Kidney epithelial cell (primary cell): ENCODE measurements at places on chromosomes 4 and X. TPM values are rescaled to one million over a fixed set of nuclear protein-coding genes. Genes with fewer than 3 reads are reported as not detected.

DNA sequence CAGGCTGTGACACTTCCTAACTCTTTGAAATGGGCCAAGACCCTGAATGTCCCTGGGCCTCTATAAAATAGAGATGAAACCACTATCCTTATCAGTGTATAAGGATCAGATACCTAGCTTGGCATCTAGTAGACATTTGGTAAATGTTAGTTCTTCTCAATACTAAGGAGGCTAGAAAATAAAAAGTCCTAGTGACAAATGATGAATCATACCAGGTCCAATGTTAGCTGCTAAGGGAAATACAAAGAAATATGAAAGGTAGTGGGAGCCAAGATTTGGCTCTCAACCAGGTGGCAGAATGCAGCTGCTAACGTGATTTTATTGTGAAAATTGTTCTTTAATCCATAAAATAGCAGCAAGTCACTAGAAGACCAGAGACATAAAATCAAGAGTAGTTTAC lies 19.8 kb upstream of the PPARGC1A start:
- no peak for DNase-seq

GRCh38 chrX:119158226-119158625 lies 30.6 kb upstream of the KIAA1210 start:
- no peak for DNase-seq

DNA sequence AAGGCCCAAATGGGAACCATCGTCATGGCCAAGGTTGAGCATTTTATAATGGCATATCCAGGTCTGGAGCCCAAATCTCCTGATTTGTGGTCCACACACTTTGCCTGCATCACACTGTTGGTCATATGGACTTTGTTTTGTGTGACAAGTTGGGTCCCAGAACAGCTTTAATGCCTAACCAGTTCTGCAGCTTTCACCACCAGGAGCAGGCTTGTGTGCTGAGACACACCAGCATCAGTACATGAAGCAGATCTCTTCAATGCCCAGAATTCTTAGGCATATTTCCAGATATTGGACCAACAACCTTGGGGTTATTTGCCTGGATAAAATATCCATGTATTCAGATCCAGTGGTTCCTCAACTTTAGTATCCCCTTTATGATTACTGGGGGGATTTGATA lies 371.3 kb downstream of the FBXW7 start:
- DNase-seq: no peak

DNA sequence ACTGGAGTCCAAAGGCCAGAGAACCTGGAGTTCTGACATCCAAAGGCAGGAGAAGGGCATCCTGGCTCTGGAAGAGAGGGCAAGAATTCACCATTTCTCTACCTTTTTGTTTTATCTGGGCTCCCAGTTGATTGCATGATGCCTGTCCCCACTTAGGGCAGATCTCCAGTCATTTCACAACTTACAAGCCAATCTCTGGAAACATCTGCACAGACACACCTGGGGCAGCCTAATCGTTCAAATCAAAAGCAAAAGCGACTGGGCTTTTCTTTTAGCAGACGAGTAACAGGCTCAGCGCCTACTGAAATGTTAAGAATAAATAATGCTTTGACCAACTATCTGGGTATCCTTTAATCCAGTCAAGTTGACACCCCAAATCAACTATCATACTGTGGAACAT lies 136.0 kb upstream of the NPY2R start:
- DNase-seq: no peak

GRCh38 chr4:20944451-20944850 lies 244.2 kb downstream of the PACRGL start:
- no peak for DNase-seq

- no peak for DNase-seq
Observed at GRCh38 chrX:31679861-31680260, 608.0 kb upstream of the FTHL17 start.

- DNase-seq: no peak
Observed at GRCh38 chr4:164383358-164384220, 370.3 kb upstream of the SMIM31 start.

GRCh38 chrX:111375747-111376146 lies 36.2 kb downstream of the DCX start:
- DNase-seq: no peak

DNA sequence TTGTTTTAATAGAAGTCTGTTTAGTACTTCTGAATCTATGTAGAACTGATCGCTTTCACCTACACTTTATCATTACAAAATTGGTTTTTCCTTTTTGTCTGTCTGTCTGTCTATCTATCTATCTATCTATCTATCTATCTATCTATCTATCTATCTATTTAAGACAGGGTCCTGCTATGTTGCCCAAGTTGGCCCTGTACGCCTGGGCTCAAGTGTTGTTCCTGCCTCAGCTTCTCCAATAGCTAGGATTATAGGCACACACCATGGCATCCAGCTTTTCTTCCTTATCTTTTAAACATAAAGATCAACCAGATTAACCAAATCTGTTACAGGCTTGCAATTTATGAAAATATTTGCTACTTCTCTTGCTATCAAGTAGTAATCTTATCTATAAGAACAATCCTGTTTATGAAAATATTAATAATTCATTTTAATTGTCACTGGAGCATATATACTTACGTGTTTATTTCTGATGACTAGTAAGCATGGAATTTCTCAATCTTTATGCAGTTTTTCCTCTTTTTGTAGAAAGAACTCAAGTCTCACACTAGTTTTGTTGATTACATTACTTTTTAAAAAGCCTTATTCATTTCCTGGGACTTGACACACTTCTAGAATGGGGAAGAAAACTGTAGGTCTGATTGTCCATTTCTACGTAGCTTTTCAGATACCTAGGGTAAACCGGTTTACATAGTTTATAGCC lies 24.5 kb downstream of the KIAA0232 start:
- DNase-seq: no peak

DNA sequence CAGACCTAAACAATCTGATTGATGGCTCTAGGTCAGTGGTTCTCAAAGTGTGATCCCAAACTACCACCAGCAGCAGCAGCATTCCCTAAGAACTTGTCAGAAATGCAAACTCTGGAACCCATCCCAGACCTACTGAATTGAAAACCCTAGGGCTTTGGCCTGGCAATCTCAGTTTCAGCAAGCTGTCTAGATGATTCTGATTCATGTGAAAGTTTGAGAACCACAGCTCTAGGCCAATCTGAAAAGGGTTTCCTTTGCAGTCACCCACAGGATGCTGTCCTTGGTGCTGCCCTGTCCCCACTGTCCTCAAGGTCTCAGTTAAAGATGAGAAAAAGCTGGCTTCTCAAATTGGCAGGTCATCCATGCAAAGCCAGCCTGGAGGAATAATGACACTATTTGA lies 34.8 kb downstream of the SMPX start:
- DNase-seq: no peak

- DNase-seq: no peak
Observed at GRCh38 chr4:176188654-176189053, 6.7 kb downstream of the SPATA4 start.

Gene MAGEB2
- total RNA-seq: not detected in 2 replicates
